Dorsolateral prefrontal cortex (tissue), 122 donors: ENCODE measurements at places on chromosomes 1 and 21. TPM values are rescaled to one million over a fixed set of nuclear protein-coding genes. Genes with fewer than 3 reads are reported as not detected.

Gene FCRL4
- total RNA-seq: not detected

Gene TM2D1
- 43.0 TPM for total RNA-seq

Gene SMYD3
- total RNA-seq: 63.2 TPM

Gene OR10K1
- total RNA-seq: not detected

Gene SYTL1
- 2.4 TPM for total RNA-seq

Gene APOBEC4
- total RNA-seq: not detected

Gene CACNA1S
- total RNA-seq: 0.49 TPM

Gene DLGAP3
- total RNA-seq: 145 TPM

Gene SMYD2
- total RNA-seq: 46.8 TPM

Gene OR2G6
- 0.26 TPM for total RNA-seq

Gene SDE2
- total RNA-seq: 17.1 TPM

Gene SPTA1
- total RNA-seq: not detected

Gene C1QC
- 57.2 TPM for total RNA-seq

Gene NECTIN4
- total RNA-seq: not detected

Gene TNFRSF8
- total RNA-seq: not detected

Gene TIE1
- total RNA-seq: 11.8 TPM

Gene MCOLN3
- total RNA-seq: 2.1 TPM

Gene C1orf116
- total RNA-seq: 0.26 TPM

Gene LMOD1
- 5.7 TPM for total RNA-seq

Gene ATG4C
- 38.5 TPM for total RNA-seq

Gene FCRL1
- not detected for total RNA-seq

Gene C4BPA
- total RNA-seq: not detected

Gene KCNE2
- 1.2 TPM for total RNA-seq

Gene AHDC1
- 100.0 TPM for total RNA-seq

Gene PYHIN1
- total RNA-seq: not detected

Gene MEX3A
- total RNA-seq: 1.0 TPM

Gene IGSF3
- 6.1 TPM for total RNA-seq

Gene TRABD2B
- 0.39 TPM for total RNA-seq

Gene ATP1A1
- 686 TPM for total RNA-seq

Gene LY9
- total RNA-seq: not detected

Gene ECM1
- total RNA-seq: 24.4 TPM

Gene CLCA1
- not detected for total RNA-seq

Gene CLCNKA
- total RNA-seq: 0.56 TPM

Gene MSH4
- 1.9 TPM for total RNA-seq

Gene FNBP1L
- total RNA-seq: 19.4 TPM

Gene C1orf56
- total RNA-seq: 5.0 TPM

Gene IL12RB2
- total RNA-seq: 8.2 TPM

Gene PSMG1
- 35.1 TPM for total RNA-seq

Gene TSSK3
- total RNA-seq: 16.0 TPM

Gene TOR1AIP1
- total RNA-seq: 45.5 TPM

Gene CALML6
- 1.1 TPM for total RNA-seq
